Stimulated activated CD8-positive, alpha-beta memory T cell treated with anti-CD3 and anti-CD28 coated beads, Interleukin-4, amount 100 ng/mL, for 1 hour (primary cell): ENCODE measurements at places on chromosomes 11 and 22.

DNA sequence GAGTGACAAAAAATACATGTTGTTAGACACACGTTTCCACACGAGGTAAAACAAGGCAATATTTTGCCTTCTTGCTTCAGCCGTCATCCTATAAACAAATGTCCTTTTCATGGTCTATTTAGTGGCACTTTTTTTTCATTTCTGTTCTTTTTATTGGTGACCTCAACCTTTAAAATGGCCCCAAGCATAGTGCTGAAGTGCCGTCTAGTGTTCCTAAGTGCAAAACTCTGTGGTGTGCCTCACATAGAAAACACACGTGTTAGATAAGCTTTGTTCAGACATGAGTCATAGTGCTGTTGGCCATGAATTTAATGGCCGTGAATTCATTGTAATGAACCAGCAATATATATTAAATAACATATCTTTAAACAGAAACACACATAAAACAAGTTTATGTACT is 15.6 kb downstream of the OVCH2 start:
- DNase-seq: no peak

- no peak for DNase-seq
These were observed 50.2 kb downstream of the BCR start for GRCh38 chr22:23230348-23231068.

- no peak for DNase-seq
These were observed 27.2 kb downstream of the RPS6KA4 start for GRCh38 chr11:64385945-64386704.

- no peak for DNase-seq
These were observed 401.8 kb upstream of the FAT3 start for GRCh38 chr11:91822805-91823204.

DNA sequence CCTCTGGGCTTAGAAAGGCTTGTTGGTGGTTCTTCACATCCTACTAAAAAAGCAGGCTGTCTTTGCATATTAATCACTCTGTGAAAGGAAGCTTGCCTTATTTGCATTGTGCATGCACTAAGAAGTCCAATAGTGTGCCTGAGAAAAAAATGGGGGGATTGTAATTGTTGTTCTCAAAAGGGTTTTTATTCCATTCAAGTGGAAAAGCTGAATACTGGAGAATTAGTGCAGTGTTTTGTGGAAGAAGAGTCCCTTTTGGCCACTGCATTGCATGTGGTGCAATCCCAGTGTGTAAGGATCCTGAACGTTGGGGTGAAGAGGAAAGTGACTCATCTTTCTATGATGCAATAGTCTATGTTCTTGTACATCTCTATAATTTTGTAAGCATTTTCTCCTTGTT is 16.5 kb downstream of the NCAM1 start:
- DNase-seq: no peak

- DNase-seq: no peak
These were observed 21.8 kb downstream of the CACNA1I start for GRCh38 chr22:39592081-39593065.

GRCh38 chr11:1101318-1102089 is 26.8 kb downstream of the MUC2 start:
- no peak for DNase-seq

- no peak for DNase-seq
These were observed 22.3 kb downstream of the MMP27 start for GRCh38 chr11:102683277-102683676.

- DNase-seq: no peak
These were observed 25.4 kb upstream of the SEZ6L start for GRCh38 chr22:26143806-26144325.

DNA sequence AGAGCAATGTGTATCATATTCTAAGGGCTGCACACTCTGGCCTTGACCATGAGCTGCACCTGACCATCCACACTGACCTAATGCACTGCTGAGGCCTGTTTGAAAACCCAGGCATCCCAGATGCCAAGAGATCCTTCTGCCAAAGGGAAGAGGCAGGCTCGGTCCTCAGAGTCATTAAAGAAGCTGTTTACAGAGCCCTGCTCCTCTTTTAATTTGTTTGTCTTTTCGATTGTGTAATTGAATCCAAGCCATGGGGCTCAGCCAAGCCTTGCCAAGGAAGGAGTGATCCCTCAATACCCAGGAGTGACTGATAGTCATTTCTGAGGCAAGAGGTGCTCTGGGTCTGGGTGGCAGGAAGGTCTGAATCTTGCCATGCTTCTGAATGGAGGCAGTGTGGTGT is 94.5 kb upstream of the ISX start:
- no peak for DNase-seq

DNA sequence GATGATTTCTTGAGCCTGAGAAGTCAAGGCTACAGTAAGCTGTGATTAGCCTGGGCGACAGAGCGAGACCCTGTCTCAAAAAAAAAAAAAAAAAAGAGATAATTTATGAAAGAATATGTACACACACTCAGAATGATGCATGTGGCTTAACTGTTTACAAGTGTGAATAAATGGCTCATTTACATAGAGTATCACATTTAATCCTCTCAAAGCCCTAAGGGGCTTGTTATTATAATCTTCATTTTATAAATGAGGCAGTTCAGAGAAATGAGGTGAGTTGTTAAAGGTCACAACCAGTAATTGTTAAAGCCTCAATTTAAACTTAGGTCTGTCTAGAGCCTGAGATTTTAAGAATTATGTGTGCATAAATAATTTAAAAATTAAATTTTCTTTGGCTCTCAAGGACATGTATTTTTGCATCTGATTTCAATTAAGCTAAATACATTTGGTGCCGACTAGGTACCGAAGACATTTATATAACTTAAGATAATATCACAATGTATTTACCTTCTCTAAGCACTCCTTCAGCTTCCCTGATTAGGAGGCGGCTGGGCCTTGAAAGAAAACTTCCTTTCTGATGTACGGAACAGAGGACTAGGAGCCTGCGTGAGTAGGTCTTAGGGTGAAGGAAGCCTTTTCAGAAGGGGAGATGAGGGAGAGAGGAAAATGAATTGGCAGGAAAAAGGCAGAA is 28.5 kb upstream of the DDX6 start:
- no peak for DNase-seq
